ENCODE measurements at places on chromosomes 3 and 15. TPM values are rescaled to one million over a fixed set of nuclear protein-coding genes. Genes with fewer than 3 reads are reported as not detected.

GRCh38 chr3:22606938-22607337 is 596.2 kb upstream of the UBE2E2 start:
- no peak overlapping the region for H3K27ac ChIP-seq
- no peak overlapping the region for H3K4me3 ChIP-seq
- DNase-seq, result no peak
- no peaks in the 10 kb centered on the region for H3K36me3 ChIP-seq
- H3K4me1 ChIP-seq, result no peaks in the 10 kb centered on the region

Gene GATM
- total RNA-seq, result 0.28 TPM

Gene PLEKHO2
- total RNA-seq, result 19.0 TPM

Gene NEK10
- total RNA-seq, result 6.6 TPM

DNA sequence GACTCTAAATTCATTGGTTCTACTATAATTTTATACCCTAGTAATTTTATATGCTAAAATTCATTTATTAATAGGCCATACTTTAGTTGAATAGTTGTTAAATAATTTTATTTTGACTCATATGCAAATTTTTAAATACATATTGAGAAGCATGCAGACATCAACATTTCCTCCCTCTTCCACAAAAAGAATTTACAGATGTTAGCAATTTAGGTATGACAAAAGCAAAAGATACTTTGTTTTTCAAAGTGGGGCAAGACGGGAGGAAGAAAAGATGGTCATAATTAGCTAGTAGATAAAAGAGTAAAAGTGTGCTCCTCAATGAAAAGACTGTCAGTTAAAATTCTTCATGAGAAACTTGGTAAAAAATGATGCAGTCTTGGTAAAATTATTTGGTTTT is 148.9 kb upstream of the TSPAN3 start:
- H3K27ac ChIP-seq, result no peak overlapping the region
- H3K4me3 ChIP-seq, result no peak overlapping the region
- no peaks in the 10 kb centered on the region for H3K27me3 ChIP-seq
- H3K36me3 ChIP-seq, result peaks cover 9% of the 10 kb centered on the region
- peaks cover 5% of the 10 kb centered on the region for H3K4me1 ChIP-seq

DNA sequence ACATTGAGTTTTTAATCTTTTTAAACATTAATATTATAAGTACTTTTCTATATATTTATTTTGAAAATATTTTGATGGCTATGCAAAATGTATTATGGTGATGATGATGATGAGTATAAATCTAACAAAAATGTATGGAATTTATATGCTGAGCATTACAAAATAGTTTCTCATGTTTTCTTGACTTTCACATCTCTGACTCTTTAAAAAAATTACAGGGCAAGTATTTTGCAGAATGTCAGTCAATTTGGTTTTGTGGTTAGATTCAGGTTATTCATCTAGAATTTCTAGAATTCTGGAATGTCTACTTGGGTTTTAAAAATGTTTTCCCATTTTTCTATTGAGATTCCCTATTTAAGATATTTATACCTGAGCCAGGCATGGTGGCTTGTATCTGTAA is 41.7 kb upstream of the ANP32A start:
- no peak overlapping the region for H3K27ac ChIP-seq
- DNase-seq, result no peak
- no peaks in the 10 kb centered on the region for H3K36me3 ChIP-seq
- peaks cover 16% of the 10 kb centered on the region for H3K27me3 ChIP-seq
- no peaks in the 10 kb centered on the region for H3K4me1 ChIP-seq

- no peak overlapping the region for H3K27ac ChIP-seq
- H3K4me1 ChIP-seq, result peaks cover 2% of the 10 kb centered on the region
- DNase-seq, result no peak
- H3K27me3 ChIP-seq, result no peaks in the 10 kb centered on the region
- H3K36me3 ChIP-seq, result no peaks in the 10 kb centered on the region
Observed at GRCh38 chr3:71528816-71529215, 54.7 kb downstream of the FOXP1 start.

GRCh38 chr3:134430950-134431445 is 54.8 kb downstream of the ANAPC13 start:
- no peaks in the 10 kb centered on the region for H3K27me3 ChIP-seq
- no peak overlapping the region for H3K27ac ChIP-seq
- H3K4me1 ChIP-seq, result peaks cover 25% of the 10 kb centered on the region
- peak; percentile 78 for DNase-seq

DNA sequence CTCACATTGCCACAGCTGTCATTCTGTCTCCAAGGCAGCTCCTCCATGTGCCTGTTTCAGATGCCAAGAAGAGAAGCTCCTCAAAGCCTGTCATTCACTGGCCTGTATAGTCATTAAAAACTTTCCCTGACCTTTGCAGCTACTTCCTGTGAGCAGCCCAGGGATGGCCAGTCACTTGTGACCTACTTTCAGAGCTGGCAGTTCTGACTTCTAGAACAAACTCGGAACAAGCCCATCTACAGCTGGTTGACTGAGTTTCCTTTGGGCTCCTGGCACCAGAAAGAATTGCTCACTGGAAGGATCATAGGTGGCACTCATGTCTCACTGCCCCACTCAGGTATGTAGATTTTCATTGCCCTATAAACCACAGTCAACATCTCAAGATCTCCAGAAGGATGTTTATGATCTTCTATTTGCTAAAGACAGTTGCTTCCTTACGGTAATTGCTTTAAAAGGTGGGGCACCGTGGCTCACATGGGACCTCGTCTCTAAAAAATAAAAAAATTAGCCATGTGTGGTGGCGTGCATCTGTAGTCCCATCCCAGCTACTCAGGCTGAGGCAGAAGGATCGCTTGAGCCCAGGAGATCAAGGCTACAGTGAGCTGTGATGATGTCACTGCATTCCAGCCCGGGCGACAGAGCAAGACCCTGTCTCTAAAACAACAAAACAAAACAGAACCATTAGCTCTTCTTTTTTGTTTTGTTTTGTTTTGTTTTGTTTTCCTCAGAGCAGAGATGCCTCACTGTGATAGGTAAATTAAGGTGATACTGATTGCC is 11.2 kb upstream of the ATP13A3 start:
- no peak for DNase-seq
- no peak overlapping the region for H3K4me3 ChIP-seq
- peaks cover 18% of the 10 kb centered on the region for H3K4me1 ChIP-seq
- H3K36me3 ChIP-seq, result no peaks in the 10 kb centered on the region
- peak overlapping the region; percentile 23 for H3K27ac ChIP-seq

GRCh38 chr3:50165910-50166538 is 10.9 kb downstream of the SEMA3F start:
- H3K4me1 ChIP-seq, result peaks cover 66% of the 10 kb centered on the region
- H3K36me3 ChIP-seq, result peaks cover 9% of the 10 kb centered on the region
- no peak for DNase-seq
- no peaks in the 10 kb centered on the region for H3K27me3 ChIP-seq
- H3K4me3 ChIP-seq, result no peak overlapping the region
- peak overlapping the region; percentile 59 for H3K27ac ChIP-seq

Gene SLC22A14
- total RNA-seq, result not detected

Gene COX17
- total RNA-seq, result 2.0 TPM

DNA sequence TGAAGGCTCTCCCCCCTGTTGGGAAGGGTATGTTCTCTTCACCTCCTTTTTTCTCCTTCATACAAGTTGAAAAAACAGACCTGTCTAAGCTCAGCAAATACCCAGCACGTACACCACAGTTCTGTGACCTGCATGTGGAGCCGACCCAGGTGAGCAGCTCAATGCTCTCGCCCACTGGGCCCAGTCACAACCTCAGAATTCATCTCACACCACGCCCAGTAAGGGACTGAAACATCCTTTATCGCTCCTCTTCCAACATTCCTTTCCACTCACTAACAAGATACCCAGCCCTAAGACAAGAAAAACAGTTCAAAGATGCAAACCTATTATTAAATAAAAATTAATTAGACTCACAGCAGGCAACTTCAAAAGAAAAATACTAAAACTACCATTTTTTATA is 68.9 kb downstream of the FOXP1 start:
- no peak overlapping the region for H3K4me3 ChIP-seq
- no peaks in the 10 kb centered on the region for H3K36me3 ChIP-seq
- DNase-seq, result peak; percentile 22
- H3K27me3 ChIP-seq, result no peaks in the 10 kb centered on the region

Gene CHRNA7
- total RNA-seq, result not detected

GRCh38 chr3:30044515-30044914 is 561.9 kb upstream of the TGFBR2 start:
- no peaks in the 10 kb centered on the region for H3K4me1 ChIP-seq
- no peak overlapping the region for H3K4me3 ChIP-seq
- no peaks in the 10 kb centered on the region for H3K27me3 ChIP-seq
- no peak overlapping the region for H3K27ac ChIP-seq
- no peak for DNase-seq
- no peaks in the 10 kb centered on the region for H3K36me3 ChIP-seq

Gene CCDC33
- total RNA-seq, result not detected

DNA sequence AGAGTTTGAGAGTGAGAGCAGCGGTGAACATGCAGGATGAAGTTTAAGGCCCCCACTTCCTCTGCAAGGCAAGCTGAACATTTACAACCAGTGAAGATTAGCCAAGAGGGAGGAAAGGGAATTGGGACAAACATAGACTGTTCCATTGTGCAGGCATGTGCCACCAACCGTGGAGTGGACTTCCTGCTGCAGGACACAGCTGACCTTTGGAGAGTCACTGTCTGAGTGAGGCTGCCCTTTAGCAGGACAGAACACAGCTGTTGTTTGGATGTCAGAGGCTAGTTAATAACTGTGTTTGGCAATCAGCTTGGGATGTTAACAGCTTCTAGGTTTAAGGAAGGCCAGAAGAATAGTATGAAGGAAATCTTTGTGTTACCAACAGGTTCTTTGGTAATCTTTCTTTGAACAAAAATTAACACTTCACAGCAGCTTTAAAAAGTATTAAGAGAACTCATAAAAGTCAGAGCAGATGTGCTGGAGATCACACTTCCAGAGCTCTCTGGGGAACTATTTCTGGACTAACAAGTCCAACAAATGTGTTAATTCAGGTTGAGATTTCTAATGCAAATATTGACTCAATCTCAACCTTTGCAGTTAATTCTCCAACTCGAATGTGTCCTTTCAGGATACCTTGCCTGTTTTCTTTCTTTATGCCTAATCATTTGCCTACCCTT is 31.4 kb downstream of the CTDSPL start:
- peak; percentile 18 for DNase-seq
- no peaks in the 10 kb centered on the region for H3K27me3 ChIP-seq
- H3K36me3 ChIP-seq, result no peaks in the 10 kb centered on the region

DNA sequence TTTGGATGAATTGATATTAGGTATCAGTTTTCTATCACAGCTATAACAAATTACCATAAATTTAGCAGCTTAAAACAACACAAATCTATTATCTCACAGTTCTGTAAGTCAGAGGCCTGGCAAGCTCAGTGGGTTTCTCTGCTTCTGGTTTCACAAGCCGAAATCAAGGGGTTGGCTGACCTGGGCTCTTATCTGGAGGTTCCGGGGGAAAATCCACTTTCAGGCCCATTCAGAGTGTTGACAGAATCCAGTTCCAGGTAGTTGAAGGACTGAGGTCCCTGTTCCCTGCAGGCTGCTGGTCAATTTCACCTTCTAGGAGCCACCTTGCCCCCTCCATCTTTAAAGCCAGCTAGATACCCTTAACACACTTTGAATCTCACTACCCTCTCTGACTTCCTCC is 11.1 kb upstream of the HHATL start:
- no peaks in the 10 kb centered on the region for H3K4me1 ChIP-seq
- H3K27ac ChIP-seq, result no peak overlapping the region
- DNase-seq, result no peak
- no peak overlapping the region for H3K4me3 ChIP-seq
- peaks cover 49% of the 10 kb centered on the region for H3K27me3 ChIP-seq

GRCh38 chr15:67603063-67603462 is 60.6 kb downstream of the MAP2K5 start:
- no peaks in the 10 kb centered on the region for H3K27me3 ChIP-seq
- no peak overlapping the region for H3K4me3 ChIP-seq
- peaks cover 4% of the 10 kb centered on the region for H3K36me3 ChIP-seq
- H3K27ac ChIP-seq, result no peak overlapping the region

Gene TPRG1
- total RNA-seq, result not detected

- peaks cover 2% of the 10 kb centered on the region for H3K4me1 ChIP-seq
- no peak overlapping the region for H3K27ac ChIP-seq
- DNase-seq, result no peak
- no peaks in the 10 kb centered on the region for H3K36me3 ChIP-seq
- no peak overlapping the region for H3K4me3 ChIP-seq
- peaks cover 49% of the 10 kb centered on the region for H3K27me3 ChIP-seq
Observed at GRCh38 chr3:194150252-194150934, 14.4 kb downstream of the HES1 start.

Gene CACNA2D2
- total RNA-seq, result not detected

- DNase-seq, result no peak
- H3K4me1 ChIP-seq, result no peaks in the 10 kb centered on the region
- no peaks in the 10 kb centered on the region for H3K36me3 ChIP-seq
- no peak overlapping the region for H3K27ac ChIP-seq
Observed at GRCh38 chr3:195596765-195597171, 13.0 kb upstream of the APOD start.

- no peaks in the 10 kb centered on the region for H3K36me3 ChIP-seq
Observed at GRCh38 chr3:3196148-3196861, 16.8 kb upstream of the CRBN start.

Gene C3orf85
- not detected for total RNA-seq

GRCh38 chr15:91186904-91187656 is 87.0 kb downstream of the SV2B start:
- H3K4me3 ChIP-seq, result no peak overlapping the region
- H3K4me1 ChIP-seq, result no peaks in the 10 kb centered on the region
- no peaks in the 10 kb centered on the region for H3K36me3 ChIP-seq

Gene IL12A
- total RNA-seq, result 0.90 TPM

- no peak for DNase-seq
- peaks cover 10% of the 10 kb centered on the region for H3K36me3 ChIP-seq
- peak overlapping the region; percentile 84 for H3K4me3 ChIP-seq
- H3K27me3 ChIP-seq, result no peaks in the 10 kb centered on the region
Observed at GRCh38 chr3:112638327-112639020, 2.5 kb downstream of the CCDC80 start.

Gene SLC7A14
- total RNA-seq, result 6.8 TPM

Gene ROPN1
- total RNA-seq, result not detected

DNA sequence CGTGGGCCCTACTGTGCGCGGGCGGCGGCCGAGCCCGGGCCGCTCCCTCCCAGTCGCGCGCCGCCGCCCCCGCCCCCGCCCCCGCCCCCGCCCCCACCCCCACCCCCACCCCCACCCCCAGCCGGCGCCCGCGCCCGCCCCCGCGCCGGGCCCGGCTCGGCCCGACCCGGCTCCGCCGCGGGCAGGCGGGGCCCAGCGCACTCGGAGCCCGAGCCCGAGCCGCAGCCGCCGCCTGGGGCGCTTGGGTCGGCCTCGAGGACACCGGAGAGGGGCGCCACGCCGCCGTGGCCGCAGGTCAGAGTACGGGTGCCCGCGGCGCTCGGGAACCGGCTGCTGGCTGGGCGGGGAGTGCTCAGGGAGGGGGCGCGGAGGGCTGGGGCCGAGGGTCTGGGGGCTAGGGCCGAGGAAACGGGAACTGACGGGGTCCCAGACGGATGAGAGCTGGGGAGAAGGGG is 1.1 kb upstream of the PPARG start:
- no peak for DNase-seq
- peak overlapping the region; percentile 95 for H3K4me3 ChIP-seq
- no peaks in the 10 kb centered on the region for H3K27me3 ChIP-seq
- H3K4me1 ChIP-seq, result peaks cover 2% of the 10 kb centered on the region
- peak overlapping the region; percentile 50 for H3K27ac ChIP-seq

Gene PEX5L
- total RNA-seq, result under 0.01 TPM

Data from IMR-90 (cell line).